ENCODE measurements at places on chromosomes 13 and 19.

- DNase-seq, result no peak
Measured at GRCh38 chr13:24627946-24628345, 52.3 kb upstream of the ATP12A start.

GRCh38 chr13:99610702-99611289 is 109.5 kb downstream of the TM9SF2 start:
- DNase-seq, result no peak

- DNase-seq, result no peak
Measured at GRCh38 chr19:36748431-36749275, 24.0 kb downstream of the ZNF850 start.

DNA sequence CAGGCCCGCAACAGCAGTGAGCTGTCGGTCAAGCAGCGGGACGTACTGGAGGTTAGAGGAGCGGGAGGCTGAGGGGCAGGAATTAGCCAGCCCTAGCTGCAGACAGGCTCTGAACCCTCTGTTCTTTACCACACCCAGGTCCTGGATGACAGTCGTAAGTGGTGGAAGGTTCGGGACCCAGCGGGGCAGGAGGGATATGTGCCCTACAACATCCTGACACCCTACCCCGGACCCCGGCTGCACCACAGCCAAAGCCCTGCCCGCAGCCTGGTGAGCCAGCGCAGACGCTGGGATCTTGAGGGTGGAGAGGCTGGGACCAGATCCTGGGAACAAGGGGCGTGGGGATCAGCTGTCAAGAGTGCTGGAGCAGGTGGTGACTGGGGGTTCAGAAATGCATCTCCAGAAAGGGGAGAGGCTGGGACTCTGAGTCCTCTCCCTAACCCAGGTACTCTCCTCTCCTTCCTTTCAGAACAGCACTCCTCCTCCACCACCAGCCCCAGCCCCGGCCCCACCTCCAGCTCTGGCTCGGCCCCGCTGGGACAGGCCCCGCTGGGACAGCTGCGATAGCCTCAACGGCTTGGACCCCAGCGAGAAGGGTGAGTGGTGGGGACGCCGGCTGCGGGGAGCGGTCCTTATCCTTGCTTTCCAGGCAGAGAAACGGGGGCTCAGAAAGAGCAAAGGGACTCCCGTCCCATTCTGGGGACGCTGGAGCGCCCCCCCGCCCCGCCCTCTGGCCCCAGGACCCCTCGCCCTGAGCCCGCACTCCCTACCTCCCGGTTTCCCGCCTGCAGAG is 10.4 kb downstream of the EPS8L1 start:
- no peak for DNase-seq

DNA sequence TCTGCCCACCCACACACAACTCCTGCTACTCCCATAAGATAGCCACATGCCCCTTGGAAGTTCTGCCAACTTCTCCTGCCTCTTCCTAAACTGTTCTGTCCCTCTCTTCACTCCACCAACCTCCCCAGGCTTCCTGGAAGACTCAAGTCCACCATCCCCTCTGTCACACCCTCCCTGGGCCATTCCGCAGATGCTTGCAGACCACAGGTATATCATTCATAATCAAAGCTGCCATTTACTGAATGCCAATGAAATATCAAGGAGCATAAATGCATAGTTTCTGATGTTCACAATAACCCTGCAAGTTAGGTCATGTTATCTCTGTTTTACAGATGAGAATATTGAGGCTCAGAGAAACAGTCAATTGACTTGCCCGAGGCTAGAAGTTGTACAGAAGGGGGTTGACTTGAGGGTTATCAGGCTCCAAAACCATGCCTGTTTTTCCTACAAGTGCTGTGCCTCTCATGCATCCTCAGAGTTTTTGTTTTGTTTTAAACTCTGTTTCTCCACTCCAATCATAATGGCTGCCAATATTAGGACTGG is 135.6 kb downstream of the SLC7A1 start:
- DNase-seq, result no peak

DNA sequence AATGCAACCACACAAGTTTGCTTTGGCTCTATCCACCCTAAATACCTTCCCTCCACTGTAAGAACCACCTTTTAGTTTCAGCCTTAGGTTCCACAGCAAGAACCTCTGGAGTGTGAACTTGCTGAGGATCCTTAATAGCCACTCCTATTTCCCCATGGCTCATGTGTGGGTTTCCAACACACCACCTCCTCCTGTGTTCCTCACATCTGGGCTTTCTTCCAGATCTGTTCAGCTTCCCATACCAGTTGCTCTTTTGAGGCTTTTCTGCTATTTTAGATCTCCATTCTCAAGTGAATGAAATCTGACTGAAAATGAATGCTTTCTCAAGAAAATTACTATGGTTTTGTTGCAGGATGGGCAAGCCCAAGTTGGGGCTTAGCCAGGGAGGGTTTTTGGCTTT is 104.8 kb upstream of the MIR17HG start:
- DNase-seq, result no peak

DNA sequence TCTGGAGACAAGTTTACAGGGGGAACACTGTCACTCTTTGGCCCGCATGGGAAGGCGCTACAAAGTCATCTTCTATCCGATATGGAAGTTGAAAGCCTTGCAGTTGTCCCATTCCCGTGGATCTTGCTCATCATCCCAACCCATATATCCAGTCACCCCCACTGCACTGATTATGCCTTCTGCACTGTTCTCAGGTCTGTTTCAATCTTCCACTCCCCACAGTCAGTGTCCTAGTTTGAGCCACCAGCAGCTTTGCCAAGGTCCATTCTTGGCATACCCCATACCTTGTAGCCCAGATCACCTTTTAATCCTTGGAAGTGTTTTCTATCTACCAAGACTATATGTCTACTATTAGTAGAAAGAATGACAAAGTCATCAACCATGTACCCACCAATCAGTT is 88.1 kb downstream of the MIPEP start:
- DNase-seq, result no peak

DNA sequence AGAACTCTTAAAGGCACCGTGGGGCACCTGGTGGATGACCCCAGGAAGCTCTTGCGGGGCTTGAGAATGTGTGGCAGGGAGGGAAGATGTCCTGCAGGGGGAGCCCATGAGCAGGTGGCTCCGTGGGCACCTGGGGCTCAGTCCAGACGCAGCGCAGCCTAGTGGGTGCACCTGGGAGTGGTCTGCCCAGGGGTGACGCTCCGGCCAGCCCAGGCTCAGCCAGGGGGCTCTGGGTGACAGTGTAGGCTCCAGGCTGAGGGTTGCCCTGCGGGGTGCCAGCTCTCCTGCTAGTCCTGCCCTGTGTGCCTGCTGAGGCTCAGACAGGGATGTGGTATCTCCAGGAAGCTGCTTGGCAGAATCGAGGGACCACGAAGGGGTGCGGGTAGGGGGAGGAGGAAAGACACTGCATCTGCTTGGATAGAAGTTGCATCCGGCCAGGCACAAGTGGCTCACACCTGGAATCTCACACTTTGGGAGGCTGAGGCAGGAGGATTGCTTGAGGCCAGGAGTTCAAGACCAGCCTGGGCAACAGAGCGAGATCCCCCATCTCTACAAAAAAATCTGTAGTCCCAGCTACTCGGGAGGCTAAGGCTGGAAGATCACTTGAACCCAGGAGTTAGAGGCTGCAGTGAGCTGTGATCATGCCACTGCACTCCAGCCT is 15.0 kb upstream of the PGLS start:
- DNase-seq, result peak; percentile 63

GRCh38 chr13:26026211-26026610 is 25.6 kb downstream of the SHISA2 start:
- DNase-seq, result no peak

DNA sequence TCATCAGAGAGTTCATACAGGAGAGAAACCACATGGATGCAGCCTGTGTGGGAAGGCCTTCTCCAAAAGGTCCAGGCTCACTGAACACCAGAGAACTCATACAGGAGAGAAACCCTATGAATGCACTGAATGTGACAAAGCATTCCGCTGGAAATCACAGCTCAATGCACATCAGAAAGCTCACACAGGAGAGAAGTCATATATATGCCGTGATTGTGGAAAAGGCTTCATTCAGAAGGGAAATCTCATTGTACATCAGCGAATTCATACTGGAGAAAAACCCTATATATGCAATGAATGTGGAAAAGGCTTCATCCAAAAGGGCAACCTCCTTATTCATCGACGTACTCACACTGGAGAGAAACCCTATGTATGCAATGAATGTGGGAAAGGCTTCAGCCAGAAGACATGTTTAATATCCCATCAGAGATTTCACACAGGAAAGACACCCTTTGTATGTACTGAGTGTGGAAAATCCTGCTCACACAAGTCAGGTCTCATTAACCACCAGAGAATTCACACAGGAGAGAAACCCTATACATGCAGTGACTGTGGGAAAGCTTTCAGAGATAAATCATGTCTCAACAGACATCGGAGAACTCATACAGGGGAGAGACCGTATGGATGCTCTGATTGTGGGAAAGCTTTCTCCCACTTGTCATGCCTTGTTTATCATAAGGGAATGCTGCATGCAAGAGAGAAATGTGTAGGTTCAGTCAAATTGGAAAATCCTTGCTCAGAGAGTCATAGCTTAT is 17.7 kb downstream of the ZNF613 start:
- DNase-seq, result no peak

DNA sequence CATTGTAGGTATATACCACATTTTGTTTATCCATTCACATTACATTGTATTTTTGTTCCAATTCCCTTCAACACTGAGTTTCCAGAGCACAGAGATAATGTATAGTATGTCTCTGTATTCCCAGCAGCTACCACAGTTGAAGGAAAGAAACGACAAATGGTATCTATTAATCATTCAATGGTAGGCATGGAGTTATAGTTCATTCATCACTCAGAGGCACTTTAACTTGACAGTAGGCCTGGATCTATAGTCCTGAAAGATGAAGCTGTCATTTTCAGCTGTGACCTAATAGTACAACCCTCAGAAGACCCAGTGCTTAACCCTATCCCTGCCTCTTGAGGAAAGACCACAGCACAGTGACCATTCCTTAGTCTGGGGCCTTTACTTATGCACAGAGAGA is 163.0 kb upstream of the TMTC4 start:
- DNase-seq, result no peak

- no peak for DNase-seq
Measured at GRCh38 chr19:58514564-58515022, 2.8 kb upstream of the SLC27A5 start.

GRCh38 chr13:28440774-28441504 is 54.0 kb downstream of the FLT1 start:
- no peak for DNase-seq

GRCh38 chr13:30774214-30774730 is 38.9 kb downstream of the ALOX5AP start:
- no peak for DNase-seq

- no peak for DNase-seq
Measured at GRCh38 chr19:21256722-21257121, 72.5 kb downstream of the ZNF708 start.

DNA sequence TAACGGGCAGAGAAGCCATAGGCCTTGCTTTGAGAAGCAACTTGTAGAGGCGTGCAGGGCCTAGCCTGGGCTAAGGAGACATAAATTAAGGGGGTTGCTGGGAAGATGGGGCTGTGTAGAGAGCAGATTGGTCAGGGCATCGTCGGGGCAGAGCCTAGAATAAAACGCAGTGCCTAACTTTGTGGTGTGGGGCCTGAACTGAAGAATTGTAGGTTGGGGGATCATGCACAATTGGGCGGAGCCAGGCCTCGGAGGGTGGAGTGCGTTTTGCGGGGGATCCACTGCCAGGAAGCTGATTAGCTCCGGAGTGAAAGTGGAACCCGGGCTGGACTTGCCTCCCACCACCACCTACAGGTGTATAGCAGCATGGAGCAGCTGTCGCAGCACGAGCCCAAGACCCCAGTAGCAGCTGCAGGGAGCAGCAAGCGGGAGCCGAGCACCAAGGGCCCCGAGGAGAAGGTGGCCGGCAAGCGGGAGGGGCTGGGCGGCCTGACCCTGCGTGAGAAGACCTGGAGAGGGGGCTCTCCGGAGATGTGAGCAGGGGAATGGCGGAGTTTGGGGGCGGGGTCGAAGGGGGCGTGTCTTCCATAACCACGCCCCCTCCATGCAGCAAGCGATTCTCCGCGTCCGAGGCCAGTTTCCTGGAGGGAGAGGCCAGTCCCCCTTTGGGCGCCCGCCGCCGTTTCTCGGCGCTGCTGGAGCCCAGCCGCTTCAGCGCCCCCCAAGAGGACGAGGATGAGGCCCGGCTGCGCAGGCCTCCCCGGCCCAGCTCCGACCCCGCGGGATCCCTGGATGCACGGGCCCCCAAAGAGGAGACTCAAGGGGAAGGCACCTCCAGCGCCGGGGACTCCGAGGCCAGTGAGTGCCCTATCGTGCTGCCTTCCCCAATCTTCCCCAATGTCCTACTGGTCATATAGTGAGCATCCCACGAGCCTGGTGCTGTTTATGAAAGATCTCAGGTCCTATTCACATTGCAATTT is 13.8 kb downstream of the DNASE2 start:
- DNase-seq, result peak; percentile 48

DNA sequence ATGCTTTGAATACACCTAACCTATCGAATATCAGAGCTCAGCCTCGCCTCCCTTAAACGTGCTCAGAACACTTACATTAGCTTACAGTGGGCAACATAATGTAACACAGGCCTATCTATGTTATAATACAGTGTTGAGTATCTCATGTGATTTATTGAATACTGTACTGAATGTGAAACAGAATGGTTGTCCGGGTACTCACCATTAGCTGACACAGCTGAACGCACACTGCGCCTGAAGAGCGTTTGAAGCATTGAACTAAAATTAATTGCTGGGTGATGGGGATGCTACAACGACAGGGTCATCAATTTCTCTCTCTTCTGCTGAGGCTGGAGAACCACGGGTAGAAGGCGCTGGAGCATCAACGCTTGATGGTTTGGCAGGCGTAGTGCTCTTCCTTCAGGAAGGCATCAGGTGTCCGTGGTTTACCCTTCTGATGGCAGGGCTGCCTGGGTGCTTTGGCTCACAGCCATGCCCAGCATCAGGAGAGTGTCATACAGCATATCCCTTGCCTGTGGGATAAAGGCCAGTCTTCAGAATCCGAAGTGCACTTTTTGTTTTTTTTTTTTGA is 46.9 kb upstream of the UBE2L5 start:
- no peak for DNase-seq

DNA sequence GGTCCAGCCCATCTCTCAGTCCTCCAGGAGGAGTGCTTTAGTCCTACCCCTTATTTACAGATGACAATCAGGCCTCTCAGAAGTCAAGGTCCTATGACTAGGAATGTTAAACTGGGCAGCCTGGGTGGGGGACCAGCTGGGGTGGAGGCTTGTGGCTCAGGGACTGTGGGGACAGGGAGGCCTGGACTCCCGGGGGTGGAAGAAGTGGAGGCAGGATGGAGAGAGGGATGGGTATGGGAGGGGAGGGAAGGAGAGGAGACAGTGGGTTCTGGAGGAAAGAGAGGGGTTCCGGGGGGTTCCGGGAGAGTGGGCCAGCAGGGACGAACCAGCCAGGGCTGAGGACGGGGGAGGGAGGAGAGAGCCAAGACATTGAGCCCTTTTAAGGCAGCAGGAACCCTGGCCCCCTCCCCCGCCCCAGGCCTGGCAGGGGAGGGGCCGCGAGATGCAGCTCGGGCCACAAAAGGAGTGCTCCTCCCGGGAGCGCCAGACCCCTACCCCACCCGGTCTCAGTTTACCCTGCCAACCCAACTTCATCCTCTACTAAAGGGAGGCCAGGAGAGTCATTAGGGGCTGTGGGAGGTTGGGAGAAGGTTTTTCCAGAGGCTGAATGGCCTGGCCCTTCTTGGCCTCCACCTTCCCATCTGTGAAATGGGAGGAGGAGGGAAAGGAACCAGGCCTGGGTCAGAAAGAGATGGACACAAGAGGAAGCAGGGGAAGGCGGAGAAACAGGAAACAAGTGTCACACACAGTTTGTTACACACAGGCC is 1.7 kb downstream of the DMPK start:
- no peak for DNase-seq
